ENCODE measurements at places on chromosomes 13 and 19. TPM values are rescaled to one million over a fixed set of nuclear protein-coding genes. Genes with fewer than 3 reads are reported as not detected.

Gene NCR1
- 0.66 TPM for total RNA-seq

Gene CALR
- total RNA-seq = 211 TPM

Gene TYROBP
- 39.9 TPM for total RNA-seq

Gene ZNF426
- 35.1 TPM for total RNA-seq

Gene ZNF460
- total RNA-seq = 93.4 TPM

Gene FOXA3
- not detected for total RNA-seq

Gene SMIM17
- total RNA-seq = 0.51 TPM

Gene MIA
- 3.9 TPM for total RNA-seq

Gene SGCG
- total RNA-seq = 0.15 TPM

Gene CNN1
- total RNA-seq = 59.6 TPM

Gene SERP2
- total RNA-seq = 10.8 TPM

Gene ZNF628
- 8.7 TPM for total RNA-seq

Gene ZNF491
- total RNA-seq = 4.5 TPM

Gene B3GNT8
- 1.2 TPM for total RNA-seq

Gene WASF3
- total RNA-seq = 37.1 TPM

Gene ZNF99
- total RNA-seq = 0.52 TPM

Gene TEX101
- total RNA-seq = not detected

Gene LYPD3
- total RNA-seq = 3.7 TPM

Gene SPRY2
- total RNA-seq = 12.5 TPM
